Body of pancreas (tissue), 4 donors: ENCODE measurements at places on chromosomes 3 and 15.

DNA sequence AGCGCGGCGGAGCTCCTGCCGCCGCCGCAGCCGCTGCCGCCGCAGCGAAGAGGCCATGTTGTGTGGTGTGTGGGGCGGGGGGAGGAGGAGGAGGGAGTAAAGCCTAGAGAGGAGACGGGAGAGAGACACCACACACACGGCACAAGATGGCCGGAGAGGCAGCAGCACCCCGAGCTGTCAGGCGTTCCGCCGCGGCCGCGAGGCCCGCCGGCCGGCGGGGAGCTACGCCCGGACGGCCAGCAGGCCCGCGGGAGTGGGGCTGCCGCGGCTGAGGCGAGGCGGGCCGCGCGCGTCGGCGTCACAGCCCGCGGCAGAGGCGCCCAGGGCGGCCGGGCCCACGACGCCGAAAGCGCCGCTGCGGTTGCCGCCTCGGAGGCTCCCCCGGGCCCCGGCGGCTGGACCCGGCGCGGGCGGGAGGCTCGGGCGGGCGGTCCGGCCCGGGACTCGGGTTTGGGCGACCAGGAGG, 17.4 kb upstream of the CHD2 start:
- no peak for DNase-seq

GRCh38 chr15:94080416-94080815, 150.9 kb upstream of the MCTP2 start:
- DNase-seq = no peak

DNA sequence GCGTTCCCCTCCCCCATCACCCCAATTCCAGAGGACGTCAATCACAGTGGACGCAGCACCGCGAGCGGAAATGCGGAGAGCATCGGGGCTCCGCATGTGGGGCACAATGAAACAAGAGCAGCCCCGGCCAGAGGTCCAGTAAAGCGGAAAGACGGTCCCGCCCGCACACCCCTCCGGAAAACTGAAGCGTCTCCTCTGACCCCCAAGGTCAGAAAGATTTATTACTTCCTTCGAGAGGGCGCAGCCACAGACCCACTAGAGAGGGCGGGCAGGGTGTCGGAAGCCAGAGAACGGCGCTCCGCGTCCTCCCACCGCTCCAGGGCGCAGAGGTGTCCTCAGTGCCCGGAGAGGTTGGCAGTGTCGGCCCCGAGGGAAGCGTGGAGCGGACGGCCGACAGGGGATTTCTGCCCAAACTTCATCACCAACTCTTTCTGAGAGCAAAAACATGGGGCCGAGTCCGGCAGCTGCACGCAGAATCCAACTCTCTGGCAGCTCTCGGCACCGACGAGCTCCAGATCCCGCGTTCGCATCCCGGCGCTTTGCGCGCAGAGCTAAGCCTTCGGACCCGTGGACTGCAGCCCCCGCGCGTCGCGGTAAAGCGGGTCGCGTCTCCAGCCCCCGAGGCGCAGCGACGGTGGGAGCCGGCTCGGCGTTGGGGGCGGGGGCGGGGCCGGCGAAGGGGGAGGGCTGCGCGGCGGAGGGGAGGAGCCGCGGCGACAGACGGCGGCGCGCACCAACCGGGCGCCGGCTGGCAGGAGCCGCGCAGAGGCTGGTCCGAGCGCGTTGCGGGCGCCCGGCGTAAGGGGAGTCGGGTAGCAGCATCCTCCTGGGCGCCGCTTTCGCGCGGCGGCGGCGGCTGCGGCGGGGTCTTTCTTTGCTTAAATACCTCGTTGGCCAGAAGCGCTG, at the start of gene CHST2:
Gene CHST2, plus strand, starts transcription at position 763 of the 906 bp plus-strand sequence. CDS start 1,046 bp downstream, outside the sequence.
- peak; percentile 56 for DNase-seq

DNA sequence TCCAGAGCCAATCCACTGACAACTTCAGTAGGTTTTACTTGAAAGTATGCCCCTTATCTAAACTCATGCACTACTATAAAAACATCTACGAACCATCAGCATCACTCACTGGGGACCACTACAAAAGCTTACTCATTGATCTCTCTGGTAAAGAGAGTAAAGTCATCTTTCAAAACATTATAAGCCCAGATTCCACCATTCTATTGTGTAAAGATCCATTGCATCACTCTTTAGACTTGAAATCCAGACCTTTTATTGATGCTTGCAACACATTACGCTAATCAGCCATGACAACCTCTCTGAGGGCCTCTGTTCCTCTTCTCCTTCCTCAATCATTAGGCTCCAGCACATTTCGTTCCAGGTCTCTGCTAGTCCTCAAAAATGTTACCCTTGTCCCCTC, 248.9 kb upstream of the WNT5A start:
- DNase-seq = no peak

DNA sequence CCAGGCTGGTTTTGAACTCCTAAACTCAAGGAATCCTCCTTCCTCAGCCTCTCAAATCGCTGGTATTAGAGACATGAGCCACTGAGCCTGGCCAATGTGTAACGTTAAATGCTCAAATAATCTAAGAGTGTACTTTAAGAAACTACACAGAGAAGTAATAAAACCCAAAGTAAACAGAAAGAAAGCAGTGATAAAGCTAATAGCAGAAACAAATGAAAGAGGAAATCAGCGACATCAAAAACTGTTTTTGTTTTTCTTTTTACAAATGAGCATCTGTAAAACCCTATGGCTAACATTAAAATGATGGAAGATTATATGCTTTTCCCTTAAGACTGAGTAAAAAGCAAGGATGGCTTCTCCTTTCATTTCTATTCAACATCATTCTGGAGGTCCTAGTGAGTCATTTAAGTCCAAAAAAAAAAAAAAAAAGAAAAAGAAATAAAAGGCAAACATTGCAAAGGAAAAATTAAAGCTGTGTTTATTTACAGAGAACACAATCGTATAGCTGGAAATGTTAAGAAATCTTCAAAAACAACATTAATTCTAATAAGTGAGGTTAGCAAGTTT, 36.8 kb upstream of the FNDC3B start:
- DNase-seq = no peak

- no peak for DNase-seq
Observed at GRCh38 chr3:195209083-195209846, 61.7 kb downstream of the XXYLT1 start.

DNA sequence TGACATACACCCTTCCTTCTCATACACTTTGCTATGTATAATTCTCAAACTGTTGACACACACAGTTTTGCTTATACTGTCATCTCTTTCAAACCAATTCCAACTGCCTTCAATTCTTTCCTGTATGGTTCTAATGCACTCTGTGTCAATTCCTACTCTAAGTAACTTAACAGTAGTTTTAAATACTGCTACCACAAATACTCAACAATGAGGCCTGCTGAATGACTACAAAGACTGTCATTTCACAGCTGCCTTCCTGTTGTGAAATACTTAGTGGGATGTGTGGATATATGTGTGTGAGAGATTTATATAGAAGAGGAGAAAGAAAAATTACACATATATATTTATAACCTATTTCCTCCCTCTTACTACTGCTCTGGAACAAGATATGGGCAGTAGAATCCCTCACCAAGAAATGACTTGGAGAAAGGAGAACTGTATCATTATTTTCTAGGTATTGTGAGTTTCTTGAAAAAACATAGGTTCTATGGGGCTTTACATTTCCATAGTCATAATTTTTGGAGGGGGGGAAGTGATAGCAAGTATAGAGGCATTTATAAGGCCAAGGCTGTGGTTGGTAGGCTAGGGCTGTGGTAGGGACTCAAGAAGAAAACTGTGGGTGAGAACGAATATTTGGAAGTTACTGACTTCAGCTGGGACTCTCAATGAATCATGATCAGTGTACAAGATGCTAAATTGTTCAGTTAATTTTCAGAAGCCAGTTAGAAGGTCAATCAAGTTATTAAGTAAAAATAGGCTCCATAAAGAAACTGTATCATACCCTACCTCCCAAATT, 88.7 kb downstream of the ANKRD28 start:
- DNase-seq = no peak

GRCh38 chr15:39553947-39554693, 26.8 kb upstream of the THBS1 start:
- peak; percentile 54 for DNase-seq

DNA sequence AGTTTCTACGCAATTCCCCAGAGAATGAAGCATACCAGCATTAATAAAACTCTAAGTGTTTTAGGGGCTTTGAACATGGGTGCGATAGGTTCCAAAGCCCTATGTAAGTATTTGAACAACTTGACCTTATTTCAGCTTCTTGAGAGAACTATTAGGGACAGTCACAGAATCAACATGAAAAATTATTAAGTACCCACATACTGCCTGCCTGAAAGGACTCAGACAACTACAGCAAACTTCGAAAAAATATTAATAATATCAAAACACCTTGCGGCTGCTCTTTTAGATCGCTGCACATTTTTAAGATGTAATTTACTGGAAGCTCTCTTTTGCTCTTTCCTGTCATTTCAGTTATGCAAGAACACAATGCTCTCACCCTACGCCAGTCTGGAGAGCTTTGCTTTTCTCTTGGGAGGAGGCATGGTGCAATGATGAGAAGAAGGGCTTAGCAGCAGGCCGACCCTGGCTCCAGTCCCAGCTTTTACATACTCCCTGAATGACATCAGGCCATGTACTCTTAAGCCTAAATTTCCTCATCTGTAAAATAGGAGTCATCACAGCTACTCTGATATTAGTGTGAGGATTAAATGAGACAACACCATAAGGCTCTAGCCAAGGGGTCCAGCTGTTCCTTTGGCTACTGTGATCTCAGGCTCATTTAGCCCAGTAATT, 640.7 kb downstream of the FHIT start:
- DNase-seq = peak; percentile 69

DNA sequence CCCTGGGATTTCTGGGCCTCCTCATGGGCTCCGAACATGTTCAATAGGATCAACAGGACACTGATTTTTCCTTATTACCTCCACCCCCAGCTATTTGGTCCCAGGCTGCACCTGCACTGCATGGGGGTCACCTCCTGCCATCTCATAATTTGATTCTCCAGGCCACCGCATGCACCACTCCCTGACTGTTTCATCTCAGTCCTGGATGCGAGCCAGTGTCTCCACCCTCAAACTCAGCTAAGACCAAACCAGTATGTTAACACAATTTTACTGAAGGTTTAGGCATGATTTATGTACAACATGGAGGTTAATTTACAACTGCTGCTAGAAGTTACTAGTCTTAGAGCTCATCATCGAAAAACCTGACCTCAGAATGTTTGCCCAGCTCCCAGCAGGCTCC, 249.5 kb downstream of the UACA start:
- DNase-seq = no peak

- no peak for DNase-seq
Observed at GRCh38 chr3:72633534-72633933, 214.7 kb downstream of the SHQ1 start.

GRCh38 chr3:112966633-112967032, 8.3 kb downstream of the CD200R1 start:
- DNase-seq = no peak

DNA sequence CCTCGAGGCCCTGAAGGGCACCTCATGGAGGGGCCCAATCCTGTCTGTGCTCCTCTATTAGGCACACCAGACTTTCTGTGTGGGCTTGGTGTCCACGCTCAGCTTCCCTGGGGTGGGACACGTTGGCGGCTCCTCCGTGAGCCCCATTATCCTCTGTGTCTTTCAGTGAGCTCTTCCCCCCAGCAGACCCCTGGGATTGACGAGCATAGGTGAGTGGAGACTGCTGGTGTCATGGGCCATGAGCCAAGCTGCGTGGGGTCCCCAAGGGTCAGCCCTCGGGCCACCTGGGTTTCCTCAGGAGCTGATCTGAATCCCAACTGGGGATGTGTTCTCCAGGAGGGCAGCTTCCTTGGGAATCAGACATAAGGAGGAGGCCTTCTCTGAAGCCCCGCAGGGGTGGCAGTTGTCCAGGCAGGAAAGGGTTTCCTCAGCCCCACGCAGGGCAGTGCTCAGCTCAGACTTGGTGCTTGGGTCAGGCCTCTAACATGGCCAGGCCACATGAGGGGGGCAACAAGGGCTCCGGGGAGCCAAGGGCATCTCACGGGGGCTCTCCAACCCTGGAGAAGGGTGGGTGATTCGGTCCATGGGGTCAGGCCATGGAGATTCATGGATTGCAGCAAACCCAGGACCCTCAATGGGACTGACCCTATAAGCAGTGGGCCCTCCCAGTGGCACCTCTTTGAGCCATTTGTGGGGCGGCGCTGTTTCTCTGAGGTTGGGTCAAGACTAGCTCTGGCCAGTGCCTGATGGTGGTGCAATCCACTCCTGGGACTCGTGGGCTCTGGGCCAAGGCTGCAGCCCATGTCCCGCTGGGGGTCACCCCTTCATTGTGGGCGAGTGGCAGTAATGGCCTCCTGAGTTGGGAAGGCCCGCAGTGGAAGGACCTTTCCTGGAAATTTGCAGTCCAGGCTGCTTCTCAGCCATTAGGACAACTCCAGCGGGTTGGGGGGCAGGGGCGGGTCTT, 222.5 kb downstream of the SNRPN start:
- peak; percentile 0 for DNase-seq

GRCh38 chr3:58001086-58001467, 7.1 kb upstream of the FLNB start:
- no peak for DNase-seq

- DNase-seq = no peak
Observed at GRCh38 chr3:187957582-187957981, 196.4 kb upstream of the LPP start.

DNA sequence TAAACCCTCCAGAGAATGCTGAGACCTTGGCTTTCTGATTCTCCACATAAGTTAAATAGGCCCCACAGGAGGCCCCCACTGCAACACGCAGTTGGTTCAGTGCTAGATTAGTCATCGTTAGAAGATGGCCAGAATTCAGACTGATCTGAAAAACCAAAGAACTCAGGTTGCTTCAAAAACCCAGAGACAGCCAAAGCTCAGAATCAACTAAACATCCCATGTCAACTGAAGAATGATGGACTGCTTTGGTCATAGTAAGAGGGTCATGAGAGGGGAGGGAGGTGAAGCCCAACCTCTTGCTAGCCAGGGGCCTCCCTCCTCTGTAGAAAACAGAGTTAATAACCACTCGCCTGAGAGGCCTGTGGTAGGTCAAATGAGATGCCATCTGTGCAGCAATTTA, 93.1 kb downstream of the AKAP13 start:
- DNase-seq = no peak

GRCh38 chr3:53794597-53794996, 51.6 kb downstream of the CHDH start:
- DNase-seq = no peak

DNA sequence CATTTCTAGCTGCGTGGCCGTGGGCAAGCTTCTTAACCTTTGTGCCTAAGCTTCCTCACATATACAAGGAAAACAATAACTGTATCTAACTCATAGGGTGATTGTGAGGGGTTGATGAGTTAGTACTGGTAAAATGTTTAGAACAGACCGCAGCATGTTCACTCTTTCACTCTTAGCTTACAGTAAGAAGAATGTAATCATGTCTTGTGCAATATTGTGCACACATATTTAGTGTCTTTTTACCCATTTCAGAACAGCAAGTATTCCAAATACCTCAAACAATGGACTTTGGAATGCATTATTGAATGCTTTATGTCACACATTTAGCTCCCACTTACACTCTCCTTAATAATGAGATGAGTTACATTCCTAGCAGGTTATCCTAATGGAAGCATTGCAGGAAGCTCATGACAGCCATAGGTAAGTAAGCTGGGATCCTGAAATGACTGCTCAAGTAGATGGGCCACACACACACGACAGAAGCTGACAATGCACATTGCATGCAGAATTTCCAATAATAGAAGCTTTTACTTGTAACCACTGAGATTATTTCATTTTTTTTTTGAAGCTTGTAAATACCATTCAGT, 468.9 kb upstream of the WNT5A start:
- no peak for DNase-seq
